ENCODE measurements at places on chromosomes 7 and 10.

GRCh38 chr7:117704063-117704462 lies 169.2 kb downstream of the CTTNBP2 start:
- DNase-seq: no peak

GRCh38 chr7:78521961-78522360 lies 723.4 kb downstream of the PHTF2 start:
- DNase-seq: no peak

GRCh38 chr10:348456-348855 lies 213.2 kb downstream of the ZMYND11 start:
- DNase-seq: no peak

DNA sequence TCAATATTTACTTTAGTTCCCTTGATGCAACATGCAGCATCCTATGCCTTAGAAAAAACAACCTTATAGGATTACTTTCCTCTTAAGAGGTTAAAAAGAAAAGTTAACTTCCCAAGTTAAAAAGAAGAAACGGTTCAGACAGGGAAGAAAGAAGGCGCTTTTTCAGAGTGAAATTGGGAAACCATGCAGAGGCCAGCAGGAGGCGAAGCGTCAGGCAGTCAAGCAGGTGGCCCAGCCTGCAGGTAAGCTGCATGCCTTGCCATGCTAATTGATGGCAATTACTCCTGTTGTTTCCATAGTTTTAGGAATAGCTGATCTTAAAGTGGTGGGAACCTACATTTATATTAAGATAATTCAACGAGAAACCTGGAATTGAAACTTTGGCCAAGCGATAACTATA lies 302.6 kb upstream of the SP4 start:
- DNase-seq: no peak

Data from stimulated activated CD4-positive, alpha-beta T cell treated with anti-CD3 and anti-CD28 coated beads, Interleukin-2, amount 100 ng/mL, for 4 hours (primary cell).